Lower lobe of right lung (tissue), 2 donors: ENCODE measurements at places on chromosomes 13 and 19.

GRCh38 chr19:50414864-50415660 lies 3.7 kb upstream of the SPIB start:
- peak; percentile 90 for DNase-seq

DNA sequence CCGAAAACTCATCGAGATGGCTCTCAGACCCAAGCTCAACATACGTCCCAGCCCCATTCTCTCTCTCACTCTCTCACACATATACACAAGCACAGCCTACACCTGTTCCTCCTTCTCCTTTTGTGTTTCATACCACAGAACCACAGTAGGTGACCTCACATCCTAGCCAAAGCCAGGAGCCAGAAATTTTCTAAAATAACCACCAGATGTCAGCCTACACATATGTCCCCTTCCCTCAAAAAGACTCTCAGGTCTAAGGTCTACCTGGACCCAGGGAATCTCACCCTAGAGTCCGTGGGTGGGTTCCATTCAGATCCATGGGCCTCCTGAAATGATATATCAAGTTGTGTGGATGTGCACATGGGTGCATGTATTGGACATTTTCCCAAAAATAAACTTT lies 104.2 kb upstream of the IPO5 start:
- DNase-seq = no peak

DNA sequence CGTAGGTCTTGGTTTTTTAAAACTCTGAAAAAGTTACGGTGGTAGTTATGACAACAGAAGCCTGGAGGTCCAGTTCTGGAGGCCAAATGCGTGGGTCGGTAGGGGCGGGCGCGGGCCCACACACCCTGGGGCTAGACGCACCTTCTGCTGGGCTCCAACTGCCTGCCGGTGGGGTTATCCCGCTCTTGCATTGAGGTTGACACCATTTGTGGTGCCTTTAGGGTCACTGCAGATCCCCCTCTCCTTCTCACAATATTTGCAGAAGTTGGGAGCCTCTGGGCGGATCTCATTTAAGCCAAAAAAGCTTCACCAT lies 81.6 kb downstream of the CHST8 start:
- DNase-seq = no peak

DNA sequence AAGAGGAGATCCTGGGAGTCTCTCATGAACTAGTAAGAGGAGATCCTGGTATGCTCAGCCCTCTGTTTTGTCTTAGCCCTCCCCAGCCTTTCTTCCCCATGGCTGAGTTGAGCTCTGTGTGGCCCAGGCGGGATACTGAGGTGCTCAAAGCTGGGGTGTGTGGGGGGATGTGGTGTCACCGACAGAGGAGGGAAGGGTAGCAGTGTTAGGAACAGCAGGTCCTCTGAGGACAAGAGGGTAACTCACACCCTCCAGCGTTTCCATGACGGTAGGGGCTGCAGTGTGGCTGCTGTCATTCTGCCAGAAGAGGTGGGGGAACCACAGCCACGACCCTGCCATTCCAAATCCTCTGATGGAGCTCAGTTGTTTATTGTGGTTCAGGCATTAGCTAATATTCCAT lies 691 bp downstream of the KIR2DL4 start:
- DNase-seq = no peak

GRCh38 chr13:21229241-21230024 lies 53.0 kb downstream of the MRPL57 start:
- no peak for DNase-seq

GRCh38 chr13:51118809-51119431 lies 7.8 kb upstream of the C13orf42 start:
- DNase-seq = no peak

DNA sequence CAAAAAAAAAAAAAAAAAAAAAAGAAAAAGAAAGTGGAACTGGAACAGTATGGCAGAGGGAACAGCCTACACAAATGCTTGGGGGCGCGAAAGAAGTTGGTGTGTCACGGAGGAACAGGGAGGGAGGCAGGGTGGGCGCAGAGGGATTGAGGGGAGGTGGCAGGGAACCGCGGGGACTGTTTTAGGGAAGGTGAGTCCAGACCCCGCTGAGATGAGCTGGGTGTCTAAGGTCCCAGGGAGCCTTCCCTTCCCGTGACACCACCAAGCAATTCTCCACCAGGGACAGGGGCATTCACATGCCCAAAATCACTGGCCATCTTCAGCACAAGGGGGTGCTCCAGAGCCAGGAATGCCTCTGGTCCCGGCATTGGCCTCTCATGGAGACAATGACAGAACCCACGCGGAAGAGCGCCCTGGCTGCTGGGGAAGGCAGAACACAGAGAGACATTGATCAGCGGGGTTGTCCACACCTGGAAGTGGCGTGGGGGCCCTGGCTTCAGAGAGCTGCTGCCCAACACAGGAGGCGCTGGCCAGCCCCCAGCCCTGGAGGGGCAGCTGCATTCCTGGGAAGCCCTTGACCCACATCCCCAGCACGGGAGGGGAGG lies 6.9 kb downstream of the PEAK3 start:
- peak; percentile 80 for DNase-seq

- no peak for DNase-seq
Measured at GRCh38 chr19:49243129-49243528, 81.9 kb downstream of the SLC6A16 start.

DNA sequence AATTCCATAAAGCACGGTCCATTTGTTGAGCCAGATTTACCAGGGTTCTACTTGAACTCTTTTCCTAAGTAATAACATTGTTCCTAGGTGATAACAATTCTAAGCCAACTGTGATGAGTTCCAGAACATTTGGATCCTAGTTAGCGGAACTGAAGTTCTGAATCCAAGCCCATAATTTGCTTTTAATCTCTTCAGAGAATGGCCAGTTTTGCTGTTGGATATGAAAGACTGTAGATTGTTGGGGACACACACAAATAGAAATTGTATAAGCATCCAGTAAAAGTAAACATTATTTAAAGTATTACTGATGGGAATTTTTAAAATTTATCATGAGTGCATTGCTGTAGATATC lies 27.3 kb upstream of the STARD13 start:
- no peak for DNase-seq

GRCh38 chr19:50968716-50969412 lies 527 bp downstream of the KLK6 start:
- no peak for DNase-seq

GRCh38 chr19:51808333-51808986 lies 13.5 kb downstream of the FPR3 start:
- no peak for DNase-seq

- DNase-seq = no peak
Measured at GRCh38 chr13:98511435-98511834, 65.5 kb downstream of the STK24 start.

DNA sequence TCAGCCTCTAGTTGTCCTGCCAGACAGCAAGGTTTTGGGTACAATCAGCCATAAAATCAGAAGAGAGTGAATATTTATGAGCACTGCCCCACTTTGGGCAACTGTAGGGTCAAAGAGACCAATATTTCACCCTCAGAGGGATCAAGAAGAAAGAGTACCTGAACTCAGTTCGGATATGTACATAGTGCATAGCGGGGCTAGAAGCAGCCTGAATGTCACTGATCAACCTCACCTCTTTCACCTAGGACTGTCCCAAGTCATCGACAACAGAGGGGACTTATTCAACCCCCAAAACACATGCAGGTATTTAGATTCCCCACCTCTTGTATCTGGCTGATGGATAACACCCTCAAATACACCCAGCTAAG lies 446.9 kb downstream of the COG6 start:
- DNase-seq = no peak

DNA sequence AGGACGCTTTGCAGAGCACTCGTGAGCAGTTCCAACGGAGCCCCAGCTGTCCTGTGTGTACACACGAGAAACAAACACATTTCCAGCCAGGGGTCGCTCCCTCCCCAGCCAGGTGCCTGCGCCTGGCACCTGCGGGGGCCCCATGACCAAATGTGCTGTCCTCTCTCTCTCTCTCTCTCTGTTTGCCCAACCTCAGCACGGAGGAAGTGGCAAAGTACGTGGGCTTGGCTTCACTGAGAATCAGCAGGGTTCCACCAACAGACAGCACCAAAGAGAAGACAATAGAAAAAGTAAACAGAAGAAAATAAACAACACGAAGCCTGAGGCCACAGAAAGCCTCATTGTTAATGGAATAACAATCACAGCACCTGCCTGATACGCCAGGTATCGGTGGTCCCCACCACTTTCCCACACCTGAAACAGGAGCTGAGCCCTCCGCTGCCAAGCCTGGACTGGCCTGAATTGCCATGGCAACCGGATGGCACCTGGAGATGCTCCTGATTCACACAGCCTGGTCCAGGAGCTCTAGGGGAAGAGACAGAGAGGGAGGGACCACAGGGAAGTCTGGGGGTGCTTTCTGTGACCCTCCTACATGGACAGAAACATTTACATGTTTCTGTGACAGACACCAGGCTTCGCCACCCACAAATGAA lies 103.9 kb upstream of the CACNA1A start:
- DNase-seq = no peak

DNA sequence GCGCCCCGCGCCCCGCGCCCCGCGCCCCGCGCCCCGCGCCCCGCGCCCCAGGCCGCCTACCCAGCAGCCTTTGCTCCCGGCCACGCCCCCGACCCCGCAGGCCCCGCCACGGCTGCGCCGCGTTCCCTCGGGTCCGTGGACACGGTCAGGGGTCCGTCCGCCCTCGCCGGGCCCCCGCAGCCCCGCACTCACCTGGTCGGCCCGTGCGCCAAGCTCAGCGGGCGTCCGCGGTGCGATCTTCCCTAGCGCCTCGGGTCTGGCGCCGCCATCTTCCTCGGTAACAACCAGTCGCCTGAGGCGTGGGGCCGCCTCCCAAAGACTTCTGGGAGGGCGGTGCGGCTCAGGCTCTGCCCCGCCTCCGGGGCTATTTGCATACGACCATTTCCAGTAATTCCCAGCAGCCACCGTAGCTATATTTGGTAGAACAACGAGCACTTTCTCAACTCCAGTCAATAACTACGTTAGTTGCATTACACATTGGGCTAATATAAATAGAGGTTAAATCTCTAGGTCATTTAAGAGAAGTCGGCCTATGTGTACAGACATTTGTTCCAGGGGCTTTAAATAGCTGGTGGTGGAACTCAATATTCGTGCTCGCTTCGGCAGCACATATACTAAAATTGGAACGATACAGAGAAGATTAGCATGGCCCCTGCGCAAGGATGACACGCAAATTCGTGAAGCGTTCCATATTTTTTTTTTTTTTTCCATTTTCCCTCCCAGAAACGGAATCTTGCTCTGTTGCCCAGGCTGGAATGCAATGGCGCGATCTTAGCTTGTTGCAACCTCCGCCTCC lies at the start of the genes MED16 and RNU6-9:
Gene MED16, minus strand, starts transcription at position 294 of the 796 bp plus-strand sequence. CDS start 2,056 bp downstream, outside the sequence.
Gene RNU6-9, plus strand, starts transcription at position 591 of the 796 bp plus-strand sequence.
- peak; percentile 95 for DNase-seq

DNA sequence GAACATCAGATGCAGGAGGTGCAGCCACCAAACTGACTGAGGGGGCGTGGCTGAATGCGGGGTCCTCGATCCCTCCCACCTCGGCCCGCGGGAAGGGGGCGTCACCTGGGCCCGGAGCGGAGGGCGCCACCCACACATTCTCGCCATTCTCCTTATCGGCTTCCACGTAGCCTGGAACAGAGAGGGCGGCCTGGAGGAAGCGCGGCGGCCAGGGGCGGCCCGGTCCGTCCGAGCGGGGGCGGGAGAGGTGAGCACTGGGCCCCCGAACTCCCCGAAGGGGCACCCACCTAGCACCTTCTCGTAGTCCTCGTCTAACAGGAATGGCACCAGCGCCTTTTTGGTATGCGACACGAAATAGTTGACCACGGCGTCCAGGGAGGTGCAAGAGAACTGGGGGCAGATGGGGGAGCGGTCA lies 11.8 kb downstream of the STAP2 start:
- DNase-seq = no peak

DNA sequence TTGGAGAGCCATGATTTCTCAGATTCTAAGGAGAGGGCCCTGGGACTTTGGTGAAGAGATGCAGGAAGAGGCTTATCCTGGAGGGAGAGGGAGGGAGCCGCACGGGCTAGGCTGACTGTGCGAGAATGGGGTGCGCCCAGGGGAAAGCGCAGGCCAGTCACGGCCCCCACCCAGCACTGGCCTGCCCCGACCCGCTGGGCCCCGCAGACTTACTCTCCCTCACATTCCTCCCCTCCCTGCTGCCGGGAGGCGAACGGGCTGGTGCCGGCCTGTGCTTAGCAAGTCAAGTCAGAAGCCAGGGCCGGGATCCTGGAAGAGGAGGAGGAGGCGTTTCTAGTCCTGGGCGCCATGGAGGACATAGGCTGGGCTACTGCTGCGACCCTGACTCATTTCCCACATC lies 120.0 kb downstream of the CRYL1 start:
- no peak for DNase-seq

DNA sequence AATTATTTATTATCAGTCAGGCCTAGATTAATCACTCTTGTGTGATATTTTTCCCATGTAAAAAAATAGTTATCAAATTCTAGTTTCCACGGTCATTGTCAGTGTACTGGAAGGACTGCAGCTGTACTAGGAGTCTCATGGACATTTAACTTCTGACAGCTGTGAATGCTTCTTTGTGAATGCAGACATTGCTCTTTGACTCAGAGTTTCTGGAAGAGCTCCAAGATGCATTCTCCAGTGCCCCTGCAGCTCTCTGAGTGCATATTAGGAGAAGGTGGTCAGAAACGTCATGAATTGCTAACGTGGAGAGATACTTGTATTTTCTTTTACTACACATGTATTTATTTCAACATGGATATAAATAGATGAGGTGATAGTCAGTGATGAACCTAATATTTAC lies 9.7 kb upstream of the SLITRK5 start:
- DNase-seq = no peak

- no peak for DNase-seq
Measured at GRCh38 chr19:371501-372168, 27.0 kb upstream of the MIER2 start.

DNA sequence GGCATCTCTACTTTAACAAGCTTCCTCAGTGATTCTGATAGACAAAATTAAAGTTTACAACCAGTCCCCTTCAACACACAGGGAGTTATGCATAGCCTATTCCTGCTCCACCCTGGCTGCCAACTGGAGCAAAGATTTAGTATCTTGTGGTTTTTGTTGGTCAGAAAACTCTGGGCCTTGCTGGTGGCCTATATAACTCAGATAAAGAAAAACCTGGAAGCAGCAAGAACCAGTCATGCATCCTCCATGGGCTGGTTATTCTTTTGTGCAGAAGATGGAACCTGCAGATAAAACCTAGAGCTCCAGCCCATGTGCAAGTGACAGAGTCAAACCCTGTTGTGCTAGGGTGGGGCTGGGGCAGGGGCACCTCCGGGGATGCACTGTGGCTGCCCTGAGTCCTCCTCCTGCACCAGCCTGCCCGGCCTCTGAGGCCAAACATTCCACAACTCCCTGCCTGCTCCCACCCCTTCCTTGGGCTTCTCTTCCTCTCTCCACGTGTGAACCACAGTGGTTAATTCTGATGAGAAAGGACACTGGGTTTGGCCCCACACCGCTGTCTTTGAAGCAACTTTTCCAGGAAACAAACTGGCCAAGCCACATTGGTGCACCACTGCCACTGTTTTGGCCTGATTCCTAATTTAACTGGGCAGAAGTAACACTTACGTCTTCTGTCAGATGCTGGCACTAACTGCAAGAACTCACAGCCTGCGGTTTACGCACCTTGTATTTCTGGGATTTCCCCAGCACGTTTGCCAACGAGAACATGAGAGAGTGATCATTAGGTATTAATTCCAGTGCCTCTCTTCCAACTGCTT lies 23.3 kb upstream of the GGACT start:
- no peak for DNase-seq

GRCh38 chr13:93055233-93055632 lies 171.4 kb upstream of the GPC6 start:
- DNase-seq = no peak
